Mesendoderm (in vitro differentiated cells): ENCODE measurements at places on chromosomes 16 and 17.
A peak's percentile ranks its signal among the peaks of the same experiment; 100 is the strongest.

- DNase-seq: no peak
These were observed 32.3 kb downstream of the PECAM1 start for GRCh38 chr17:64358261-64358788.

DNA sequence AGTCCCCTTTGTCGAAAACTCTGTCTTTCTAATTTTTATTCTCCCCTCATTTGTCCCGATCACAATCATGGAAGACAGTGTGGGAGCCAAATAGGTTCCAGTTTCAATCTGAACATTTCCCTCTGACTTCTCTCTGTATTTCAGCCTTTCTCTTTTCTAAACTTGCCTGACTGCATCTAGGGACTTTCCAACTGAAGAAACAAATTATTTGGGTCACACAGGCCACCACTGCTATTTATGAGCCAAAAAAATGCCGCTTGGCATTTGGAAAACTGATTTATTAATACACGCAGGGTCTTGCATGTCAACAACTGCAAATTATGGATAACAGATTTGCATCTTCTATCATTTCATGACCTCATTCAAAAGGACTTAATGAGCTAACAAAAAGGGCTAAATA, 55.2 kb upstream of the ELAC2 start:
- DNase-seq: no peak

GRCh38 chr16:86101137-86101896, 202.4 kb downstream of the IRF8 start:
- no peak for DNase-seq

GRCh38 chr17:81094509-81095382, 59.8 kb downstream of the BAIAP2 start:
- DNase-seq: peak; percentile 97

- DNase-seq: no peak
These were observed 496.7 kb upstream of the RBFOX1 start for GRCh38 chr16:6835941-6836340.

- no peak for DNase-seq
These were observed 56.4 kb upstream of the MGAT5B start for GRCh38 chr17:76811834-76812233.

GRCh38 chr17:62891659-62892058, 74.4 kb upstream of the TANC2 start:
- DNase-seq: no peak

DNA sequence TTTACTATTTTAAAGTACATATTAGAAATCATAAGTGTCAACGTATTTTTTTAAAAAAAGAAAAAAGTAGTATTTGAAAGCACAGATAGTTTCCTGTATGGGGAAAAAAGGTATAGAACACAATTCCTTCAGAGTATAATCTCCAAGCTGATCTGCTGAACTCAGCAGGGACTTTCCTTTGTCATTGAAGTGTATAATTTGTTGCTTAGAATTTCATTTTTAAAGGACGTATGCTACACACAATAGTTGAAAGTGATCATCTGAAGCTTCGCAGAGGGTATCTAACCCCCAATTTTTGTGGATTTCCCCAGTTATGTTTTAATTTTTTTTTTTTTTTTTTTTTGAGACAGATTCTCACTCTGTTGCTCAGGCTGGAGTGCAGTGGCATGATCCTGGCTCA, 20.2 kb upstream of the MAPT start:
- no peak for DNase-seq

- no peak for DNase-seq
These were observed 810.6 kb downstream of the CDH11 start for GRCh38 chr16:64311241-64311640.

- no peak for DNase-seq
These were observed 13.9 kb upstream of the CSNK2A2 start for GRCh38 chr16:58211846-58212245.
